ENCODE measurements at places on chromosomes 12 and 14.
A peak's percentile ranks its signal among the peaks of the same experiment; 100 is the strongest.

DNA sequence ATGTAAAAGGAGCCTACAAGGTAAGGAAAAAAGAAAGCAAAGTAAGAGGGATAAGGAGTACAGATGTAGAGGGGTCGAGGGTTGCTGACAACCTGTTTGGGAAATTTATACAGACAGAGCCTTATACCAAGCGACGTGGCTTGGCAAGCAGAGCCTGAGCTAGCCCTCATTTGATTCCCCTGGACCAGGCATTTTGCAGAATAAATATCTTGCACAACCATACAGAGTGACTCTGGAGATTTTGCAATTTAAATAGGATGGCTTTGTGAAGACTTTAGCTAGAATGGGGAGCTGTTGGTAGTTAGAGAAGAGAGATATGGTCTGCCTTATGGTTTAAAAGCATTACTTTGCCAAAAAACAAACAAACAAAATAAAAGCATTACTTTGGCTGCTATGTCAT lies 11.1 kb upstream of the ANO6 start:
- DNase-seq, result no peak

DNA sequence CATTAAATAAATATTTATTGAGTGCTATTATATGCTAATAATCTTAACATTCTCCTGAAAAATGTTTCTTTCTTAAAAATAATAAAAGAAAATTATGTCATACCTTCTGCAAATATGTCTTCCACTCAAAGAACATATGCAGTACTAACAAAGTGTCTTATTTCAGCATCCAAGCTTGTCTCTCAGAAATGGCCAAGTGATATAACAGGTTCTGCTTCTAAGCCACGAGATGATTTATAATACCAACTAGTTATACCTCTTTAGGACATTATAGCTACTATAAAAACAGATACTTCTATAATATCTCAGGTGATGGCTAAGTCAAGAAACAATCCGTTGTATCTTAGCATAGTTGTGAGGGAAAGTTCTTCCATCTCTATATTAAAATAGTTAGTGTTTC lies 128.1 kb upstream of the ARID2 start:
- DNase-seq, result no peak

GRCh38 chr14:54650959-54651351 lies 84.0 kb downstream of the SAMD4A start:
- DNase-seq, result no peak

DNA sequence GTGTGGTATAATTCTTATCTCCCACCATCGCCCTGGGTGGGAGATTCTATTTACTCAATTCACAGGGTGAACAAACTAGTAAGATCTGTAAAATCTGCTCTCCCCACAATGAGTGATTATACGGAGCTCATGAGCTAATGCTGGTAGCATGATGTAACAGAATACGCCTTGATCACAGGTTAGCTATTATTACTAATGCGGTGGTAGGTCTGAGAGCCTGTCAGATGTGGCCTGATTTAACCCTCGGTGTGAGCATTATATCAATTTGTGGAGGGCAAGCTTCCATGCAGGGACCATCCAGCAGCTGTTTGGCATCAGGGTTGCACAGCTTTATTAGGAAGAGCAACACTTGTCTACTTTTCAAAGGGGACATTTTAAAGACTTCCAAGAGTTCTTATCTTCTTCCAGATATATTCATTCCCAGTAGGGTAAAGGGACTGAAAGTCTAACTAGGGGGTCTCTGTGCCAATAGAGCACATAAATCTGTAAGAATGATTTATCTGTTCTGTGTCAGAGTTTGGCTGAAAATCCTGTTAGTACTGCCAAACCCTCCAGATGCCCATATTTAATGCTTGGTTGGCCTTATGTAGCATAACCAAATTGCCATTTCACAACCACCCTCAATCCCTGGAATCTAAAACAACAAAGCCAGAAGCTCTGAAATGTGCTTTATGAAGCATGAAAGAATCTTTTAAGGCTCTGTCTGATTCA lies 18.7 kb downstream of the TSHR start:
- DNase-seq, result peak; percentile 91

Data from Jurkat, Clone E6-1 (cell line).